Stimulated activated CD4-positive, alpha-beta T cell treated with anti-CD3 and anti-CD28 coated beads, TNF-alpha, amount 100 ng/mL, for 24 hours (primary cell): ENCODE measurements at places on chromosomes 4 and X.

DNA sequence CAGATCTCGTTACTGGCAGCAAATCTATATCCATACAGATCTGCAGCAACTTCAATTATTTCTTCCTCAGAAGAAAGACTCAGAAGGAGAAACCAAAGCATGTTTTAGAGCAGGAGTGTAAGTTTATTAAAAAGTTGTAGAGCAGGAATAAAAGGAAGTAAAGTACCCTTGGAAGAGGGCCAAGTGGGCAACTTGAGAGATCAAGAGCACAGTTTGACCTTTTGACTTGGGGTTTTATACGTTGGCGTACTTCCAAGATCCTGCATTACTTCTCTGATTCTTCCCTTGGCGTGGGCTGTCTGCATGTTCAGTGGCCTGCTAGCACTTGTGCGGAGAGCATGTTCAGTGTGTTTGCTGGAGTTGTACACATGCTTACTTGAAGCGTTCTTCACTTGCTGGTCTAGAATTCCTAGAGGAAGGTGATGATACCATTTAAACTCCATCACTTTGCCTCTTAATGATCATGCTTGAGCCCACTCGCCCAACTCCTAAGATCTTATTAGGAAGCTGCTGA is 1114.7 kb upstream of the PABPC4L start:
- DNase-seq: no peak

- no peak for DNase-seq
Observed at GRCh38 chr4:1558205-1558604, 125.9 kb downstream of the FAM53A start.

DNA sequence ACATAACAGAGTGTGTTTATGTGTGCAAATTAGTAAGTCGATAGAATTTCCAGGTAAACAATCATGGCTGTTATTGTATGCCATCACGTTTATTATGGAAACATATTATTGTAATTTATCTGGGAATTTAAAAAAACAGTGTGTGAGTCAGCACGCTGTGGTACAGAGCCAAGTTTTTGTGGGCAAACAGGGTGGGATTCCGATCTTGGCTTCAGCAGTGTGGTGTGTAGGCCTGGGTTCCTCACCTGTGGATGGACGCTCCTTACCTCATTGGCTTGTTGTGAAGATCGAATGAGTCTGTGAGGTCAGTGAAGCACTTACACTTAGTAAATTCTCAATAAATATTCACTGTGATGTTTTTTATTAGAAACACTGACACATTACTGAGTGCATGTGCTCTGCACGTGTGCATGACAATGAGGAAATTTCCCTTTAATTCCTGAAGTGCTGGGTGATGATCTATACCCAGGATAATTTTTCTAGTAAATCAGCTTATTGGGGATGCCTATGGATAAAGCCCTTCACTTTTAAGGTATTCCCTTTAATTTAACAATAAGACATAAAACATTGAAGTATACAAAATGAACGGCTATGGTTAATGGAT is 36.4 kb downstream of the SLIT2 start:
- DNase-seq: no peak

- no peak for DNase-seq
Observed at GRCh38 chr4:156971676-156972378, at the start of gene PDGFC. Gene PDGFC, minus strand, starts transcription at chr4:156971799. Its CDS starts 896 bp downstream, at chr4:156970903.

DNA sequence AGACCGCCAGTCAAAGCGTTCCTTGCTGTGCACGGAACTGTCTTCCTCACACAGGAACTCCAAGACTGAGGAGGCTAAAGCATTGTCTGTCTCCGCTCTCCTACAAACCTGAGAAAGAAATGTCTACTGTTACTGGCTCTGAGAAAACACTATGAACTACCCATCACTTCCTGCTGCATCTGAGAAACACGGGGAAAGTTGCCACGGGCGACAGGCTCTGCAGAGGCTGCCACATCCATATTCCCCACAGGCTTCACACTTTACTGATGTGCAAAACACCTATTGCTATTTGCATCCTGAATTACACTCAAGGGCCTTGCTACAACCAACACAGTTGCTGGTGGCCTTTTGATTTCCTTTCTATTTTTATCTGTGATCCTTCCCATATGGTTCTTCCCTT is 59.0 kb downstream of the AFAP1 start:
- DNase-seq: no peak

- DNase-seq: no peak
Observed at GRCh38 chr4:139144911-139145551, 32.0 kb downstream of the ELF2 start.

DNA sequence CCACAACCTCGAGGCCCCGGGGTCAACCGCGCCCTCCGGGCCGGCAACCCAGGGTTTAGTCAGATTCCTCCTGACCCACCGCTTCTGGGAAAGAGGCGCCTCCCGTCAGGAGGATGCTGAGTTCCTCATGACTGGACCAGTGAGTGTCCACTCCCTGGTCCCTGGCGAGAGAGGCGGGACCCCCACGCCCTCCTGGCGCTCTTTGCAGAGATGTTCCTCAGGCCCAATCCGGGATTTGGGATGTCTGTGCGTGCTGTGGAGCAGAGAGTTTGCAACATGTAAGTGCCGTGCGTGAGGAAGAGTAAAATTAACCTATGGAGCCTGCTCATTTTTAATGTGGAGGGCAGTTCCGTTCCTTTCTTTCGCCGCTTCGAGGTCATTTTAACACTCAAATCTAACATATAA is 824 bp upstream of the UGDH start:
- no peak for DNase-seq

- DNase-seq: no peak
Observed at GRCh38 chr4:153023692-153024394, 87.7 kb downstream of the FHDC1 start.
